ENCODE measurements at places on chromosomes 4 and X.

DNA sequence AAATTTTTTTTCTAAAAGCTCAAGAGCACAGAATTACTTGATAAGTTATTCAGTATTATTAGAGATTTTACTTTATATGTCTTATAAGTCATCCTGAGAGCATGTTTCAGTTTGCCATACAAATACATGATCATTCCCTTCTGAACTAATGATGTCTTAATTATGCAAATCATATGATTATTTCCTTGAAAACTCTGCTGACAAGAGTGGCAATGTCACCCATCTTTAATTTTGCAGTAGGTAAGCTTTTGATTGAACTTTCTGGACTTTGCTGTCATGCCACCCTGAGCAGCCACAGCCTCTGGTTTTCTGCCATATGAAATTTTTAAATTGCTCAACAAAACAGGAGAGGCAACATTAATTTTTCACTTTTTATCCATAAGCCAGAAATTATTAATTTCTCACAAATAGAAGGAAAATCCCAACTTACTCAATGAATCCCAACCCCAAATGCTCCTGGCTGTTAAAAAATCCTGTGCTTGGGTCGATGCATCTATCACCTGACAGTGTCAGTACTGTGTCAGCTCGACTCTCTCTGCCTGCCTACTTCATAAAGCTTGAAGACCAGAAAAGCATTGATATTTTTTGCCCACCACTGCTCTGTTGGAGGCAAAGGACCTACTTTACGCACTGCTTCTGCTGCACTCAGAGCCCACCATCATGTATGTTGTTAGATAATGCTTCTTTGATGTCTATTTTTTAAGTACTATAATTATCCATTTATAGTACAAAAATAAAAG is 11.6 kb upstream of the HADH start:
- no peak for DNase-seq

- DNase-seq = no peak
Measured at GRCh38 chr4:1396806-1397455, 9.3 kb downstream of the NKX1-1 start.

DNA sequence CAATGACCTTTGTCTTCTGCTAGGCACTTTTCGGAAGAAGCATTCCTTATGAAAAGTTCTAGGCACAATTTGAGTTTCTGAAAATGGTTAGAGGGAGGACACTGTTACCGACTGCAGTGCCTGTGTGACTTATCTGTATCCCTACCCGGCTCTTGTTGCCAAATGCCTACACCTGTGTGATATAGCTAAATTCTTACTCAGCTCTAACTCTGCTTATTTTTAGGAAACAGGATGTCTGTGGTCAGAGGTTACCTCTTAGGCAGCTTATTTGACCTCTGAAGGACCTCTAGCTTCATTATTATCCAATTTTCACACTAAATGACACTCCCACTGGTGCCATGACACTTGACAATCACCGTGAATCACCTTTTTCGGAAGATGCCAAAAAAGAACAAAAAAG is 561.1 kb upstream of the SMIM31 start:
- no peak for DNase-seq

DNA sequence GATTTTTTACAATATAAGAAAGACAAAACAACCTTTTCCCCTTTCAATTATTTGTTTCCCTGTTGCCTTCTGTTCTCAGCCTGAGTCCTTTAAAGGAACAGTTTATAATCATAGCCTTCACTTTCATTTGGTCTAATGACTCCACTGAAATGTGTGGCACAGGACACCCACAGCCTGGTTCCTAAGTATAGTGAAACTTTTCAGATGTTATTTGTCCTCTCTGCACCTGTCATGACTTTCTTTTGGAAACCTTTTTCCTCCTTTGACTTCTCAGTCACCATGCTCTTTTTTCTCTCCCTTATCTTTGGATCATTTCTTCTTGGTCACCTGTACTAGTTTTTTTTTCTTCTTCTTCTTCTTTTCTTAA is 237.8 kb upstream of the ANXA3 start:
- DNase-seq = no peak

DNA sequence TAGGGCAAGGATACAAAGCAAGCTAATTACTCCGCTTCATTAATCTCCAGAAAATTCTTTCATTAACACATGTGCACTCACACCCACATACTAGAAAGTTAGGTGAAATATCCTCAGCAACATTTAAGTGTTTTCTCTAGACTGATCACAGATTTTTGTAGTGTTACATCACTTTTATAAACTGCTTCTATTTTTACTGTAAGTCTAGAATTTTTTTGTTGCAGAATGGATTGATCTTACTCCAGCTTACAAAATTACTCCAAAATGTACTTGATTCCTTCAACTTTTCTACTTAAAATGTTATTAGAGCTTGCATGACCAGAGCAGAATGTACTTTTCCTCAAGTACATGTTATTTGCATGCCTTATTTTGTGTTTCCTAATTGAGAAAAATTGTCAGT is 2325.2 kb downstream of the PCDH7 start:
- no peak for DNase-seq

DNA sequence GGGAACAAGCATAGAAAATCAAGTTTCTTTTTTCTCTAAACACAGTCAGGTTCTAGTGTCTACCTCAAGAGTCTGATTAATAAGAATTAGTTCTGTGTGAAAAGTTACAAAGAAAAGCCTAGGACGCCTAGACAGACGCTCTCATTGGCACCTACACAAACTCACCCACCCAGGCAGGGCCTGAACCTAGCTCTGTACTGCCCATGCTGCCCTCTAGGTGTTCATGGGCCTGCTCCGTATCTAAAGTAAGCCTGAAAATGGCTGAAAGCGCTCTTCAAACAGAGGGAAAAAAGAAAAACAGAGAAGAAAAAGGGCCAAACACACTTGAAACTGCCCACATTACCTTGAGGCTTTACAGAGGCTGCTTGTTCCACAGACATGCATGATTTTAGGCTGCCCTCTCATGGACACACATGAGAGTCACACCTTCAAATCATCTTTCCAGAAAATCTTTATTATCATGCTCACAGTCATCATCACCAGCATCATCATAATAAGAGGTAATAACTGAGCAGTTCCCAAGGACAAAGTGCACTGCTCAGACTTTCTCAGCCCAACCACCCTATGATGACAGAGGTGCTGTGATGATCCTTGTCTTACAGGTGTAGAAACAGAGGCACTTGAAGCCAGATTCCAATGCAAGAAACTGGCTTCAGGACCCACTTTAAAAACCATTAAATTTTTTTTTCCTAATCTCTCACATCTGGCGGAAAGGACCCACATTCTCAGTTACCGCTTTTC is 49.6 kb downstream of the MAP7D2 start:
- peak; percentile 75 for DNase-seq

- no peak for DNase-seq
Measured at GRCh38 chrX:108299101-108299591, 139.1 kb downstream of the COL4A6 start.

GRCh38 chrX:98405376-98405775 is 1521.7 kb downstream of the RPA4 start:
- no peak for DNase-seq

GRCh38 chrX:7746856-7747255 is 96.1 kb upstream of the VCX start:
- DNase-seq = no peak

GRCh38 chr4:7414736-7415510 is 19.8 kb downstream of the PSAPL1 start:
- no peak for DNase-seq

DNA sequence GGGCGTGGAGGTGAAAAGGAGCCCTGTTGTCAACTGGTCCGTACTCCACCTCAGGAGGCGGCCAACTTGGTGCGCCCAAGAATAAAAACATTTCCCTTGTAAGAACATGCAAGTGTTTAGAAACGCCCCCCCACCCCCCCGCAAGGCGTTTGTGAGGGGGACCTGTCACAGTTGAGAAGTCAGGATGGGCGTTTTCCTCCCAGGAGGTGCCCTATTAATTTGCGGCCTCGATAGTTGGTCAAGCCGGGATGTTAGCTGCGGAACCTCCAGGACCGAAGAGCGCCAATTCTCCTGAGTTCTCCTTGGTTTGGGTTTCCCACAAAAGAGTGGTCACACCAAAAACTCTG is 651 bp upstream of the SAP30 start:
- no peak for DNase-seq

GRCh38 chr4:19577097-19577496 is 674.6 kb upstream of the SLIT2 start:
- DNase-seq = no peak

DNA sequence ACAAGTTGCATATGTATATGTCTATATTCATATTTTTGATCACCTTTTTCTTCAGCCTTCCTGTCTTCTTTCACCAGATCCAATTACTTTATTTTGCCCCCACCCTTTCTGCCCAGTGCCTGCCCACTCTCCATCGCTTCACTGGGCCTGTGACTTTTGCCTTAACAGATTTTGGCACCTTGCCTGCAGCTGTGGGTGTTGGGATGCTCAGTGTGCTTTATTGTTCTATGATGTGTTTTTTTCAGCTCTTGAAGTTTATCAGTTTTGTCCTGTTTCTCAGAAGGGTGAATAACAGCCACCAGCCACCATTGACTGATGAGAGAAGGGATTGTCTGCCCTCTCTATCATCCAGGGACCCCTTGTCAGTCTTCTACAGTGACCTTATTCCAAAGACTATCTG is 77.2 kb upstream of the GALNT7 start:
- no peak for DNase-seq

DNA sequence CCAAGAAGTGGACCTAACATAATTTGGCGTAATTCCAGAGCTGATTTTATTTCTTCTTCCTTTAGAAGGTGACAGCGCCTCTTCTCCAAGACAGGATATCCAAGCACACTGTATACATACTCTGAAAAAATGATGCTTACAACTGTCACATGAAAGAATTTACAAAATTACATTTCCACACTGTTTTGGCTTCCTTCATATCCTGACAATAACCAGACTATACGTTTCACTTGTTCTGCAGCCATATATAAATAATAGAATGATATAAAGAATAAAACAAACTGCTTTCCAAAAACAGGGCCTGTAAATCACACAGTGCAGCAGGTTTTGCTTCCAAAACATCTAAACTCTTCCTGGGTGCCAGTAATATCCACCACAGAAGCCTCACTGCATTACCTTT is 141.6 kb downstream of the FBXO8 start:
- no peak for DNase-seq

GRCh38 chr4:71470524-71470923 is 131.7 kb downstream of the SLC4A4 start:
- no peak for DNase-seq

GRCh38 chr4:144597171-144597570 is 48.8 kb upstream of the HHIP start:
- no peak for DNase-seq

DNA sequence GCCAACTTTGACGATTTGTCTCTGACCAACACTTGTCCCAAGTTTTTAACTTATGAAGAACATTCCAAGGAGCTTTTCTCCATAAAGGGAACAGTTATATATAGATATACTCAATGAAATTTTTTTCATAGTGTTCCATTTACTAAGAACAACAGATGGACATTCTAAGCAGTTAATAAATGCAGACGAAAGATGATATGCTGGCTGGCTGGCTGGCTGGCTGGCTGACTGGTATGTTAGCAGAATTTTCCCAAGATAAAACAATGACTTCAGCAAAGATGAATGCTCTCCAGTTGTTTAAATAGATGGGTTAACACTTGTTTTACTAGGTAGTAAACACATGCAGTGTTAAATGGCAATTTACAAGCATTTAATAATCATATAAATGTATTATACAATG is 62.2 kb downstream of the SPANXN3 start:
- DNase-seq = no peak

- no peak for DNase-seq
Measured at GRCh38 chr4:37747772-37748330, 61.7 kb upstream of the RELL1 start.

DNA sequence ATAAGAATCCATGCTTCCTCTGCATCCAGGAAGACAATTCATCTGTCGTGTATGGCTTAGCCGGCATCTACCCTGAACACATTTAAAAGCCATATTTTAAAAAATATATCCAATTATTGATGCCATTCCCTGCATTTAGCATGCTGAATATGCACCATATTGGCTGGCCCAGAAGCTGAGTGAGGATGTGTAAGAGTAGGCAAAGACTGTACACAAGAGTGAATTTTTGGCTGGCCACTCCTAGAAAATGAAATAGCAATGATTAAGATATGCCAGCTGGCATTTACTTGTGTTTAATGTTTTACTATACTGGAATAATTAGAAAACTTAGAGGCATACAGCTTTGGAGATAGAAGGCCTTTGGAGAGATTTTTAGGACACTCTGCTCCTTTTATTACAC is 25.8 kb downstream of the GABRA4 start:
- DNase-seq = no peak

DNA sequence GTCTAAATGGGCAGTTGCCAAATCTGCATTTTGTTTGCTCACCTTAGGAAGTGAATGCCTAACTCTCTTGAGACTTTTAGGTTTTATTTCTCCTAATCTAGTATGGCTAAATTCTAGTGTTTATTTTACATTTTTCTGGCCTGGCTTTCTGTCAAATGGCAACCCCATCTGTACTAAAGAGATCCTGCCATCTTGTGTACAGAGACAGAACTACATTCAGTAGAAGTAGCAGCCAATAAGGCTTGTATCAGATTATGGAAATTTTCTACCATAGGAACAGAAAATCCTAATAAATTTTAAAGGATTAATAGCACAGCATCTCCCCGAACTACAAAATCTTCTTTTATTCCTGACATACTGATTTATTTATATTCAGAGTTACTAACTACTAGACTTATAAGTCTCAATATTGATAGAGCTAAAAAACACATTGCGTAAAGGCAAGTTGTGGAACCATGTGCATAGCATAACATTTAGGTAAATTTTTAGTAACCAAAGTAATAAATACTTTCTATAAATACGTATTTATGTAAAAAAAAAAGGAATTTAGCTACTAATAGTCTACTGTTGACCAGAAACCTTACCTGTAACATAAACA is 45.5 kb downstream of the TMEM144 start:
- peak; percentile 63 for DNase-seq

DNA sequence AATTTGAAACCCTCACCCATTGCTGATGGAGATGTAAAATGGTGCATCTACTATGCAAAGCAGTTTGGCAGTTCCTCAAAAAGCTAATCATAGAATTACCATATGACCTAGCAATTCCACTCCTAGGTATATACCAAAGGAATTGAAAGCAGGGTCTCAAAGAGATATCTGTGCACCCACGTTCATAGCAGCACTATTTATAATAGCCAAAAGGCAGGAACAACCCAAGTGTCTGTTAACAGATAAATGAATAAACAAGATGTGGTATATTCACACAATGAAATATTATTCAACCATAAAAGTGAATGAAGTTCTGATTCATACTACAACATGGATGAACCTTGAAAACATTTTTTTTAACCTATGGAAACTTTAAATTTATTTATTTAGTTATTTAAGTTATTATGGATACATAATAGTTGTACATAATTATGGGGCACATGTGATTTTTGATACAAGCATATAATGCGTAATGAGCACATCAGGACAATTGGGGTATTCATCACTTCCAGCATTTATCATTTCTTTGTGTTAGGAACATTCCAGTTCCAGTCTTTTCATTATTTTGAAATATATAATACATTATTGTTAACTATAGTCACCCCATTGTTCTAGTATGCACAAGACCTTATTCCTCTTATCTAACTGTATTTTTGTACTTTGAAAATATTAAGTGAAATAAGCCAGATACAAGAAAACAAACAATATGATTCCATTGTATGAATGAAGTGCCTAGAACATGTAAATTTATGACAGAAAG is 205.6 kb upstream of the CNKSR2 start:
- no peak for DNase-seq
